Osteoblast (primary cell): ENCODE measurements at places on chromosomes 13 and 19.

DNA sequence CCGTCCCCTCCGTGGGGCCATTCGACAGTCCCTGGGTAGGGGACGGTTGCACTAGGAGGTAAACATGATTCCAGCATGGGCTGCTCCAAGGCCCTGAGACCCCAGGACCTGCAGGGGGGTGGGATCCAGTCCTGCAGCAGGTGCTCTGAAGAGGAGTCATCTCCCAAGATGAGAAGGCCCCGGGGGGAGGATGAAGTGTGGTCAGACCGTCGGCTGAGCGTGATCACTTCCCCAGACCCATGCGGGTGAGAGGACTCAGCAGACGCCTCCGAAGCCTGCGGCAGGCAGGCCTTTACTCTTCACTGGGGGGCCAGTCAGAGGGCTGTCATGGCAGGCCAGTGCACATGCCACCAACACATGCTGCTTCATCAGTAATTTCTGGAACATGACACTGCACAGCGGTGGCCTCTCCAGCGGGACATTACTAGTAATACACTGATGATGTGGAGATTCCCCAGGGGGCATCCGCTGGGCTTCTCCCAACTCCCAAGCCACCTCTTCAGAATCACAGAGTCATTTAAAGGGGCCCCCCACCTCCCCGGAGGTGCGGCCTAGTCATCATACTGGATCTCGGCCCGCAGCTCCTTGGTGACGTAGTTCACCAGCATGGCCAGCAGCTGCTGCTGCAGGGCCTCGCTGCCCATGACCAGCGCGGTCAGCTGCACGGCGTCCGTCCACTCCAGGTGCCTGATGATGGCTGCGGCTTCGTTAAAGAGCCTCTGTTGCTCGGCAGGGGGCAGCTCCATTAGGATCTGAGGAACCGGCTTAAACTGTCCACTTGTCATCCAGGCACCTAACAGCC lies 12.7 kb downstream of the C19orf12 start:
- DNase-seq: peak; percentile 59

DNA sequence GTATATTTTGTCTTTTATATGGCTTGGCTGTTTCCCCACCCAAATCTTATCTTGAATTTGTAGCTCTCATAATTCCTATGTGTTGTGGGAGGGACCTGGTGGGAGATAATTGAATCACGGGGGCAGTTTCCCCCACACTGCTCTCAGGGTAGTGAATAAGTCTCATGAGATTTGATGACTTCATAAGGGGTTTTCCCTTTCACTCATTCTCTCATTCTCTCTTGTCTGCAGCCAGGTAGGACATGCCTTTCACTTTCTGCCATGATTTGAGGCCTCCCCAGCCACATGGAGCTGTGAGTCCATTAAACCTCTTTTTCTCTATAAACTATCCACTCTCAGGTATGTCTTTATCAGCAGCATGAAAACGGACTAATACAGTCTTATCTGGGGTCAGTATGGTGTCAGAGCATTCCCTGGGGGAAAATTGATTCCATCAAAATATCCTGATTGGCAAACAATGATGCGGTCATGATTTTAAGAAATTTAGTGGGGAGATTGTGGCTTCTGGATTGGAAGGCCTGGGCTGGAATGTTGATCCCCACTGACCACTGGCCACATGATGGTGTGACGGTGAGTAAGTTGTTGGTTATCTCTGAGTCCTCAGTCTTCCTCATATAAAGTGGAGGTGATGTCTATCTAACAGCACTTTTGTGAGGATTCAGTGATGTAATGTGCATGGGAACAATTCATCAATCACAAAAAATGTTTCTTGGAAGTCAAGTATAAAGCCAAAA lies 27.5 kb upstream of the ANKRD10 start:
- peak; percentile 45 for DNase-seq

DNA sequence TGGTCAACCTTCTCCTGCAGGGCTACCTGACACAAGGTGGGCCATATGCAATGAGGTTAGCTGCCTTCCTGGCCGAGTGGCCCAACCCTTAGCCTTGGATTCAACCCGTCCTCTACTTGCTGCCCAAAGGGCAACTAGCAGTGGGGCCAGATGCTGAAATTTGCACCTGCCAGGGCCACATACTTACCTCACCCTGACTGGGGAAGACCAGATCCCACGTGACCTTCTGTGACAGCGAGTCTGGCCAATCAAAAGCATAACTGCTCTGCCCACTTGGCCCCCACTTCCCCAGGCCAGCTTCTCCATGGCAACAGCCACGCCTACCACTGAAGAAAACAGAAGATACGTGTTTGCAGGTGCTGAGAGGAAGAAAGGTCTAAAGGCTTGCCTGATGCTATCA lies 10.9 kb downstream of the PEG3 start:
- DNase-seq: no peak

- DNase-seq: peak; percentile 48
These were observed 3.5 kb downstream of the KLK1 start for GRCh38 chr19:50820086-50820485.

- peak; percentile 92 for DNase-seq
These were observed 1.3 kb upstream of the KCNC3 start for GRCh38 chr19:50330365-50331078.

DNA sequence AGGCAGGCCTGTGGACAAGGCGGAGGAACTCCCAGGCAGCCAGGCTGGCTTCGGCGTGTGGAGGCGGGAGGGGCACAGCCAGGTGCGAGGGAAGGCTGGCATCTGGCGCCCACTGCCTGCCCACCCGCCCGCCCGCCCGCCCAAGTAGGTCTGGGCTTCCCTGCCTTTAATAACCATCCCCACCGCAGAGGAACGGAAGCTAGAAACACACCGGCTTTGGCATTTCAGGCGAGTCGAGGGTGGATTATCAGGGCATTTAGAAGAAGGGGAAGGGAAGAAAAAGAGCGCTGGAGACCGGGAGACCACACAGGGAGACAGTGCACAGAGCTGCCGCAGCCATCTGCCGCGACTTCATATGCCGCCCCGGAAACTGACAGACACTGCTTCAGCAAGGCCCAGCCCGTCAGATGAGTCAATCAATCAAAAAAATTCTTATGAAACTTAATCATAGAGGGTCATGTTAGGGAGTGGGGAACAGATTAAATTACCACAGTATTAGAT lies 199.7 kb downstream of the TSHZ3 start:
- peak; percentile 76 for DNase-seq

- DNase-seq: peak; percentile 25
These were observed 1.7 kb upstream of the SLC10A2 start for GRCh38 chr13:103067751-103068555.

DNA sequence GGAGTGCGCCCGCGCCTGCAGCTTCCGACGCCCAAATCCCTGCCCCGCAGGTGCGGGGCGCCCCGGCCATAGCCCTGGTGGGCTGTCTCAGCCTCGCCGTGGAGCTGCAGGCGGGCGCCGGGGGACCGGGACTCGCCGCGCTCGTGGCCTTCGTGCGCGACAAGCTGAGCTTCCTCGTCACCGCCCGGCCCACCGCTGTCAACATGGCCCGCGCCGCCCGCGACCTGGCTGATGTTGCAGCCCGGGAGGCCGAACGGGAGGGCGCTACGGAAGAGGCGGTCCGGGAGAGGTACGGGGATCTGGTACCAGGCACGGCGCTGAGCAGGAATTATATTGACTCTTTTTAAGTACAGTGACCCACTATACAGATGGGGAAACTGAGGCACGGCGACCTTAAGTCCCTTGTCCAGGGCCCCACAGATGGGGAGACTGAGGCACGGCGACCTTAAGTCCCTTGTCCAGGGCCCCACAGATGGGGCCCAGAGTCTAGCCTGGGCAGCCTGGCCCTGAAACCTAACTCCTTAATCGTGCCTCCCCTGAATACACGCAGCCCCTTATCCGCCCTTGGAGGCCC lies 586 bp downstream of the MRI1 start:
- peak; percentile 90 for DNase-seq

DNA sequence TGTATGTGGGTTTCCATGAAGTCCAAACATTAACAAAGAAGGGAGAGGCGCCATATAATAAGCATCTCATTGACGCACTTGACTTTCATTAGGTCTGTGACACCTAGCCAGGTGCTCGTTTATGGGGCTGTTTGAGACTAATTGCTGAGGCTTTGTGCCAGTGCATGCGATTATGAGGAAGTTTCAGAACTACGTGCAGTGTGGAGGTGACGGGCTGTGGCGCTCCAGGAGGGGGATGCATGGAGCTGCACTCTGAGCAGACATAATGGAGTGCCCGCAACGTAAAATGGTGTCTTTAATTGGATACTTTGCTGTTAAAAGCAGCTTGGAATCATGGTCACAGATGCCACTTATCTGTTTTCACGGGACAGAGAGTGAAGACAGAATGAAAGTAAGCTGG lies 223.2 kb downstream of the FGF9 start:
- DNase-seq: no peak

DNA sequence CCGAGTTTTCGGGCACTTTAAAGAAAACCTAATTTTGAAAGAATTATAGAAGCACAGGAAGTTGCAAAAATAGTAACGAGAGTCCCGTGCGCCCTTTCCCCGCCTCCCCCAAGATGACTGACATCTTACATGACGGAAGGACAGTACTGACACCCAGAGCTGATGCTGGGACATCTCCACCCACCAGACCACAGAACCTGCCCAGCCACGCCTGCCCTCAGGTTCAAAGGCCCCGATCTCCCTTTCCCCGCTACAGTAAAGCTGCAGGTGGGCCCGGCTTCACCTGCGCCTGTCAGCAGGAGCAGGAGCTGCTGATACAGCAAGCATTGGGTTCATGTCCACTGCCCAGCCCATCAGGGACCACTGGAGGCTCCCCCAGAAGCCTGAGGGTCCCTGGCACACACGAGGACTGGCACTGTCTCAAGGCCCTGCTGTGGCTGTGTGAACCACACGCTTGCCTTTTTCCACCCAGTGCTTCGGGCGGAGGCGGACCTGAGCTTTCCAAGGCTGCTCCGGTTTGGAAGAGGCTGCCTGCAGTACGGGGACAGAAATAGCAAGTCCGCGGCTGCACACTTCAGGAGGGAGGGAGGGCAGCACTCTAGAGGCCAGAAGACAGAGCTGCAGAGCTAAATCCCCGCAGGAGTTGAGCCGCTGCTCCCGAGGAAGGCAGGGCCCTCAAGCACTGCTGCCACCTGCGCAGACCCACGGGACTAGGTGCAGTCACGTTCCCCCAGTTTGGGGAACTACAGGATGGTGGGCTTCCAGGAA lies 8.7 kb downstream of the MAP2K2 start:
- peak; percentile 58 for DNase-seq

- peak; percentile 98 for DNase-seq
These were observed 8.6 kb downstream of the ISOC2 start for GRCh38 chr19:55452749-55453346.

GRCh38 chr13:114111577-114111976 lies 20.8 kb downstream of the RASA3 start:
- peak; percentile 80 for DNase-seq

DNA sequence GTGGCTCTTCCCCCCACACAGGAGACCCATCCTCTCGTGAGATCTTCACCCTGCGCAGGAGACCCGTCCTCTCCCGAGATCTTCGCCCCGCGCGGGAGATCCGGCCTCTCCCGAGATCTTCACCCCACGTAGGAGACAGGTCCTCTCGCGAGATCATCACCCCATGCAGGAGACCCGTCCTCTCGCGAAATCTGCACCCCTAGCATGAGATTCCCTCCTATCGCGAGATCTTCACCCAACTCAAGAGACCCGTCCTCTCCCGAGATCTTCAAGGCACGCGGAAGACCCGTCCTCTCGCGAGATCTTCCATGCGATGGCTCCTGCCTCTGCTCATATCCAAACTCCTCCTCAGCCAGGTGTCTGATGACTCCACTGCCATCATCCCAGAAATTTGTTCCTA lies 24.3 kb downstream of the LAIR2 start:
- DNase-seq: no peak

- DNase-seq: no peak
These were observed 37.0 kb downstream of the ATP12A start for GRCh38 chr13:24717217-24717616.

DNA sequence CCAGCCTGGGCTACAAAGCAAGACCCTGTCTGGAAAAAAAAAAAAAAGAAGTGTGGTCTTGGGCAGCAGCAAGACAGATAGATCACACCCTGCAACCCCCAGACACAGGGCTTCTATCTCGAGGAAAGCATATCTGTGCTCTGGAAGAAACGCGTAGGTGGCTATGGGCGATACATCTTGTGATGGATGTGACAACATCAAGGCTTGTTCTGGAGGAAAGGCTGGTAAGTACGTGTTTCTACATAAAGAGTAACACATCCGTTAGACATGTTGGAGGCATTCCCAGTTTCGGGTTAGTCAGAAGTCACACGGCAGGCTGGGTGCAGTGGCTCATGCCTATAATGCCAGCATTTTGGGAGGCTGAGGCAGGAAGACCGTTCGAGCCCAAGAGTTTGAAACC lies 6.6 kb upstream of the DHDH start:
- DNase-seq: peak; percentile 97

GRCh38 chr19:41627966-41628675 lies 1.2 kb upstream of the CEACAM4 start:
- no peak for DNase-seq

- no peak for DNase-seq
These were observed 9.6 kb downstream of the PLPPR3 start for GRCh38 chr19:812049-812746.

DNA sequence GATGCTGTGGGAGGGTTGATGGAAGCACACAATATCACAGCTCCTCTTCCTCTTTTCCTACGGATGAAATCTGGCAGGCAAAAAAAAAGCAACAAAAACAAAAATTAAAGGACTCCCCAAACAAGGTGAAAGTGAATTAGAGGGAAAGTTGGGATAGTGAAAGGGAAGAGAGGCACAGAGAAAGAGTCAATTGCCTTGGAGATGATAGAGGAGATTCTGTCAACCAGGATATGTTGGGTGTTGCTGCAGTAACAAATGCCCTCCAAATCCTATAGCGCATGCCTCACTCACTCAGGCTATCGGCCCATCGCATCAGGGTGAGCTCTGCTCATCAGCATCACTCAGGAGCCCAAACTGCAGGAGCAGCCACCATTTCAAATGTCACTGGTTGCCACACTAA lies 119.1 kb downstream of the DLEU7 start:
- DNase-seq: no peak

DNA sequence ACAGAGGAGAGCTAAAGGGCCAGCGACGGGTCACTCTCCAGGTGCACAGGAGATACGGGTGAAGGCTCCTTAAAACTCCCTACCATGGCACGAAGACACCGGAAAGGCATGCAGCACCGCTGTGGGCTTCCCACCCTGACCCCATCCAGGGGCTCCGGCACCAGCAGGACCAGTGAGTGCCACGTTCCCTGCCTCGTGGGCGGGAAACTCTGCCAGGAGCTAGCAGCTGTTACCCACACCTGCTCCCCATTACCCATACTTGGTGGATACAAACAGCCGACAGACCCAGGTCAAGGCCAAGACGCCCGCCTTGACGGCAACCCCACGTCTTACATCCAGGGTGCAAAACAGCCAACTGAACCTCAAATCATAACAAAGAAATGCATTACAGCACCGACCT lies 56.7 kb downstream of the GNG7 start:
- DNase-seq: peak; percentile 21

DNA sequence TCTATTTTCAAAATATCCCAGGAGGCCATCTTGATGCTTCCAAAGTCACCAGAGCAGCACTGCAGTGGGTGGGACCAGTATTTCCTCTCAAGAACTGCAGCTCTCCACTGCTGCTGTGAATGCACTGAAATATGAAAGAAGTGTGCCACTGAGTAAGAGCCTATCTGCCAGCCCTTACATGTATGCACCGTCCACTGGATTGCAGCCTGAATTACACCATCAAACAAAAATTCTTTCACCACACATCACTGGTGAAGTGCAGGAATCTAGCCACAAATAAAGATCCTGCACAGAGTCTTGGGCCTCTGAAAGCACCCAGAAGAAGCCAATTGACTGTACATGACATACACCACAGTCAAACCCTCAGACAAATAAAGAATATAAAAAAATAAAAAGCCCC lies 249.0 kb downstream of the LHFPL6 start:
- DNase-seq: peak; percentile 68

GRCh38 chr13:99332456-99332855 lies 25.3 kb upstream of the GPR183 start:
- no peak for DNase-seq

GRCh38 chr13:31052478-31052877 lies 109.2 kb downstream of the HSPH1 start:
- DNase-seq: no peak
